Cardiac ventricle fibroblast (primary cell): ENCODE measurements at places on chromosomes 7 and 10. TPM values are rescaled to one million over a fixed set of nuclear protein-coding genes. Genes with fewer than 3 reads are reported as not detected.

GRID2IP gene
- not detected in 2 replicates for total RNA-seq

CALHM1 gene
- not detected in 2 replicates for total RNA-seq

BBS9 gene
- 8.2 and 11.0 TPM in 2 replicates for total RNA-seq

ENO4 gene
- 0.20 TPM in 1 of 2 replicates, not detected in the other for total RNA-seq

OR2F1 gene
- total RNA-seq, result not detected in 2 replicates

RSBN1L gene
- 13.1 and 13.7 TPM in 2 replicates for total RNA-seq

ZPBP gene
- not detected in 2 replicates for total RNA-seq
